Cerebellum (tissue), 4 donors: ENCODE measurements at places on chromosomes 6 and 20.
A peak's percentile ranks its signal among the peaks of the same experiment; 100 is the strongest.

GRCh38 chr6:159633196-159633595, 59.8 kb downstream of the SOD2 start:
- no peak for DNase-seq

DNA sequence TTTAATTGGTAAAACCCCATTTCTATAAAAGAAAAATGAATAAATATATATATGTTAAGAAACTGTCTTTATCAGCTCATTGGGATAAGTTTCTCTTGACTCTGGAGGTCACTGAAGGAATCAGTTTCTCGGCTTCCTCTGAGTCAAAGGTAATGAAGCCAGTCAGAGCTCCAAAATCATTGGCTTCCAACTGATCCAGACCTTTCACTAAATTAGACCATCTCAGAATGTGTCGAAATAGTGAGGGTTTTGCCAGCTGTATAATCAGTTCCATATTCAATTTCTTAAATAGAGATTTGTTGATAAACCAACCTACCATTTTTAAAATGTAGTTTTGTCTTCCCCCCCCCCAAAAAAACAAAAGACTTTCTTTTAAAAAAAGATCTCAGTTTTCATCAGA, 60.5 kb upstream of the SRSF6 start:
- DNase-seq: no peak

DNA sequence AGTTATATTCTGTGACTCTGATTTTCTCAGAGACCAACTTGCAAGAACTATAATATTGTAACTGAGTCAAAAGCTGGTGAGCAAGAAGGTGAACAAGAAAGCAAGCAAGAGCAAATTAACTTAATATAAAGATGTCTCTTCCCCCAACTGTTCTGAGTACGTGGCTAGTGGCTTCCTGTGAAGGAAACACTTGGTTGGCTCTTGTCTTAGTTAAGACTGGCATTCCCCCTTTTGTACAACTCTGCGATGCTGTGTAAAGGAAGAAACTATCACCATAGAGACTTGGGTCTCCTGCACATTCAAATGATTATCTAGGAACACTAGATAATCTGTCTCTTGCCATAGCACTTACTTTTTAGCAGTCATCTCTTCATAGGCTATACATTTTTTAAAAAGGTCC, 47.3 kb upstream of the TNFAIP3 start:
- DNase-seq: no peak

GRCh38 chr6:134205366-134205765, 112.5 kb downstream of the SGK1 start:
- no peak for DNase-seq

- DNase-seq: no peak
These were observed 124.8 kb upstream of the RIPOR2 start for GRCh38 chr6:25060522-25060921.

GRCh38 chr6:32952817-32953739, at the start of gene HLA-DMA:
Gene HLA-DMA, minus strand, starts transcription at chr6:32953097. Its CDS starts 61 bp downstream, at chr6:32953036.
- DNase-seq: peak; percentile 93

GRCh38 chr20:47751449-47751848, 33.8 kb downstream of the SULF2 start:
- no peak for DNase-seq

GRCh38 chr6:162463576-162463975, 264.0 kb downstream of the PRKN start:
- DNase-seq: no peak

- DNase-seq: no peak
These were observed 3.9 kb downstream of the SYNJ2 start for GRCh38 chr6:157985378-157986155.

GRCh38 chr20:9287826-9288225, 218.9 kb downstream of the PLCB4 start:
- DNase-seq: peak; percentile 77

DNA sequence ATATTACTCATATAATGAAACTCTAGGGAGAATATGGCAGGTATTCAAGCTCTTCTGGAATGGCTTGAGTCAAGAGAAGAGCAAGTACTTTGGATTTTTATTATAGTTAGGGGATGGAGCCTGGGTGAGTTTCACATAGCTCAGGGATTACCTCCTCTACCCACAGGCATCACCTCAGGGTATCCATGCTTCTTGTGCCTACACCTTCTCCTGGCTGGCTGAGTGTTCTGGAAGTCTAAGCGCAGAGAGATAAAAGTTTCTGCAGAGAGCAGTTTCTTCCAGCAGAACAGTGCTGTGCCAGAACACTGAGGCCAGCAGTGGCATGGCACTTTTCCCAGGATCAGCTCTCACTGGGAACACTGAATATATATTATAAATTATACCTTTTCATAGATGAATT, 199.7 kb upstream of the KCNQ5 start:
- DNase-seq: no peak

DNA sequence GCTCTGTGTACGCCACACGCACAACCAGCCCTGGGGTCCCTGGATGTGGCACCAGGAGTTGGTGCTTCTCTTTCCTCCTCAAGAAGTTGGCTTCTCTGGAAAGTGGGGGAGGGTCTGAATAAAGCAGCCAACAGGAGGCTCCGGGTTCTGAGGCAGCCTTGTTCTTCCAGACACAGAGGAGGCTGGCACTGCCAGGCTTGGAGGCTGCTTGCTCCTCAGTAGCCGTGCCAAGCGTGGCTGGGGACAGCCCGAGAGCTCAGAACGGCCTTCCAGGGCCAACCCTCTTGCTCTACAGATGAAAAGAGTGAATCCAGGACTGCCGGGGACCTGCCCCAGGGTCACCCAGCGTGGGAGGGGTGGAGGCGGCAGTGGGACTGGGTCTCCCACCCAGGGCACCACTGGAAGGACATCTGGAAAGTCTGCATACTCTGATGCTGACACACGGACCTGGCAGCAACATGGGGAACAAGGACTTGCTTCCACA, 70.4 kb downstream of the SLC22A23 start:
- peak; percentile 51 for DNase-seq

DNA sequence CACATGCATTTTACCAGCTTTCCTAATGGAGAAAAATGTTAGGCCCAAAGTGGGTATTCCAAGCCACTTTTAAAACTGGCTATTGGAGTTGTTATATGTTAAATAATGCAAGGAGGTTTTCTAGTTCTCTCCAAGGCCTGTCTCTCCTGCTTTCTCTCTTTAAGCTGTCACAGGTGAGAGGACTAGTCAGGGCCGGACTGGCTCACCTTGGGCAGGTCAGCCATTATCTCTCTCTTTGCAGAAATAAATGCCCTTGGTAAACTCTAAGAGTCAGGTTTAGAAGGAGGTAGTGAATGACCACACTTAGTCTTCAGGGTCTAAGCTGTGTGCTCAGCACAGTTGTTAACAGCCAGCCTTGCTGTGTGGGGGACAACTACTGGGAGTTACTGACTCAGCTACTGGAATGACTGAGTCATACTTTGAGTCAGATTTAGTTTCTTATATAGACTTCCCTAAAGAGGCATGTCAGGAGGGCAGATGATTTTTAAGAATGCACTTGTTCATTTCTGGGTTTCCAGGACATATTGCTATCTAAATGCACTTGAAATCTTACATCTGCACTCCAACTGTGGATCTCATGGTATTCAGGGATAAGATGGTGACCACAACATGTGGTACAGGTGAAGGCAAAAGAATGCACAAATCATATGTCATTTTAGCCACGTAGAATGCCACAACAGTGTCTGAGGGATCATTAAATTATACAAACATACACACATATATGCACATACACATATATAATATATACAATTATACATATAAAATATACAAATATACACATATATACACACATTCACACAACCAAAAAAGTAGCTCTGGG, 719.4 kb downstream of the EPM2A start:
- no peak for DNase-seq

DNA sequence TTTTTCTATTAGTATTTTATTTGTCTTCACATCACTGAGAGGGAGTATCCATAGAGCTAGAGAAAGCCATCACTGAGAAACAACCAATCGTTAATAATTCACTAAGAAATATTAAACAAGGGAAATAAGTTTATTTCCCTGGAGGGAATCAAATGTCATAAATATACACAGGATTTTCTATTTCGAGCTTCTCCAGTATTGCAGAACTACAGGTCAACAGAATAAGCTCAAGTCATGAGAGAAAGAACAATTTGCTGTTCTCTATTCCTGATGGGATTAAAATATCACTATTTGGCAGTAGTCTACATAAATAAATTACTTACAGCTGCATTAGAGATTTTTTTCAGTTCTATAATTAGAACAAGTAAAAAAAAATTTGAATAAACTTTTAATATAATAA, 2.2 kb upstream of the FAM162B start:
- no peak for DNase-seq

- DNase-seq: no peak
These were observed 40.9 kb upstream of the FAM83D start for GRCh38 chr20:38885357-38885756.

GRCh38 chr6:169398342-169399105, 144.9 kb upstream of the THBS2 start:
- no peak for DNase-seq

DNA sequence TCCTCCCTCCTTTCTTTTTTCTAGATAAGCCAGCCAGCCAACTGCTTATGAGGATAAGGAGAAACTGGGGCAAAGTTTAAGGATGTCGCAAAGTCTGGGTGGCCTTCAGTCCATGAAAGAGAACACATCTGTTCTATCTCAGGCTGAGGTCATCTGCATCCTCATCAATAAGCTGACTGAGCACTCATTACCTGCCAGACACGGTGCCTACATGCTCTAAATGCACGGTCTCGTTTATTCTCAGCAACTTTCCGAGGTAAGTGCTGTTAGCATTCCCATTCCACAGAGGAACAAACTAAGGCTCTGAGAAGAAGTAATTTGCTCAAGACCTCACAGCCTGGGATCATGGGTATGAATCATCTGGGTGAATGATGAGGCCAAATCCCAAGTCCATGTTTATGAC, 133.1 kb downstream of the BCAS1 start:
- no peak for DNase-seq

GRCh38 chr6:30418448-30418847, 70.9 kb upstream of the HLA-E start:
- DNase-seq: no peak

DNA sequence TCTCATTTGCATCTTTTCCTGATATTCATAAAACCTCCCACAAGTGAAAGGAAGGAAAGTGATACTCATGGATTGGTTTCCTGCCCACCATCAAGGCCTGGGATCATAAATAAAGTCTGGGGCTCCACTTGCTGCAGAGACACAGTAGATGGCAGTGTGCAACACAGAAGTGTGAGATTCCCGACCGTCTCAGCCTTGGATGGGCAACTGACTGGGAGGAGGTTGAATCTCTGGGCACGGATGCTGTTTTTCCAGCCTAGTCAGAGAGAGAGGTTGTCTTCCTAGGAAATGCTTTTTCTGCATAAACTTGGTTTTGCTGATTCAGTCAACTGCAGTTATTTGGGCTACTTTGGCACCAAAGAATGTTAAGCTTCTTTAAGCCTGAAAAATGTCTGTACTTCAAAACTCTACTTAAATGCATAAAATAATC, 9.9 kb upstream of the RFPL4B start:
- peak; percentile 31 for DNase-seq

DNA sequence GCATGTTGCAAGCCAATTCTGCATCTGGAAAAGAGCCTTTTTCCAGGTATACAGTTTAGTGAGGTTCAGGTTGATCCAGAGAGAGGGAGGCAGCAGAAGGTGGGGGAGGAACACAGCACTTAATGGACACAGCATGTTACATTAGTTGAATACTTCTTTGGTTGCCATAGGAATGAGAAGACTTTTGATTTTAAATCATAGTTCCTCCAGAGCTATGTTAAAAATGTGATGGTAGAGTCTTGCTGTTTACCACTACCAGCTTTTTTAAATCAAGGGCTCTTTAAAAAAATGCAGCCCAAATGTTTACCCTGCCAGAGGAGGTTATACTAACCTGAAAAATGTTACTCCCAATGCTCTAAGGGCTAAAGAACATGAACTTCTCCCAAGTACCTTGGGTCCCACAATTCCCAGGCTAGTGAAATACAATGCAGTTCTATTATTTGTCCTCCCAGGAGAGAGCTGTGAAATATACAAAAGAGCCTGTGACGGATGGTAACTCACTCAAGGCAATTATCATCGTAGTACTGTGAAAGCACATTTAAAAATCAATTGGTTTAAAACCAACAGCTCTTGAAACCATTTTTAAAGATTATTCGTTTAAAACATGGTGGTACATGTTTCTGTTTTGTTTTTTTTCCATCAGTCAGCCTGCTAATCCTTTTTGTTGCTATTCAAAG, 6.9 kb upstream of the PHACTR1 start:
- no peak for DNase-seq

DNA sequence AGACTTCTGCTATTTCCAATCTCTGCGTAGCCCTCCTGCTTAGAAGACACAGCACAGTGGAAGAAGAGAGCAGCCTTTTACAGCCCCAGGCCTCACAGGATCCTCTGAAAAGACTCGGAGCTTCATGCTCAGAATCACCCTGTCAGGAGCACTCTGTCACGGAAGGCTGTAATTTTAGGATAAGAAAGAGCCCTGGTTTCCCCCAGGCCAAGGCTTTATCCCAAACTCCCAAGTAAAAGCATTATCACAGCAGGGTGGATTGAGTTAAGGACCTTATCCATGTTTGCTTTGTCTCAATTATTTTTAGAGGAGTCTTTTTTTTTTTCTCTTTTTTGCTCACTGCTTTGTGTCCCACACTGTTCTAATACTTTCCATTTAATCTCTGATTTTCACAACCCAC, 39.2 kb downstream of the ANKS1A start:
- no peak for DNase-seq

DNA sequence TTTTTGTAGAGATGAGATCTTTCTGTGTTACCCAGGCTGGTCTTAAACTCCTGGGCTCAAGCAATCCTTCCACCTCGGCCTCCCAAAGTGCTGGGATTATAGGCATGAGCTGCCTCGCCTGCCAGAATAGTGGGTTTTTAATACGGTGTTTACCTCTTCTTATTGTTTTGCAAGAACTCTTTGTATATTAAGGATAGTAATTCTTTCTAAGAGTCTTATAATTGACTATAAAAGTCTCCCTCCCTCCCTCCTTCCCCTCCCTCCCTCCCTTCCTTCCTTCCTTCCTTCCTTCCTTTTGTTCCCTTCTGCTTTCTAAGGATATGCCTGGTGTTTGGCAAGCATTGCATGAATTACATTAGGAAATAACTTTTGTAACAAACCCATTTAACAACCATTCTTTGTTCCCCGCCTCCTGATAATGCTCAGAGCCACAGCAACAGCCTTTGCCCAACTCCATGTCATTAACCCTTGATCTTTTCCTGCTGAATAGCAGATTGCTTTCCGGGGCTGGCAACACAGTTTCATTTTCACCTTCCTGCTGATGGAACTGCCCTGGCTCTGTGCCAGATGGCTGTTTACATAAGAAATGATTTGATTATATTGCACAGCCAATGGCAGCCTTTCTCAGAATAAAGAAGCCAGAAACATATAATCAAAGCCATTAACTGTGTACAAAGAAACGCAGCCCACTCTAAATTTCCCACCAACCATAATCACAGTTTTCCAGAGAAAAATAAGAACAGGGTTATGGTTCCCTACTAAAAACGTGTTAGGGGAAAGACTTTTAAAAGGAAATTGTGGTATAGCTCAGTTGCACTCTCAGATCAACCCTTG, 143.7 kb upstream of the PTPN1 start:
- no peak for DNase-seq

DNA sequence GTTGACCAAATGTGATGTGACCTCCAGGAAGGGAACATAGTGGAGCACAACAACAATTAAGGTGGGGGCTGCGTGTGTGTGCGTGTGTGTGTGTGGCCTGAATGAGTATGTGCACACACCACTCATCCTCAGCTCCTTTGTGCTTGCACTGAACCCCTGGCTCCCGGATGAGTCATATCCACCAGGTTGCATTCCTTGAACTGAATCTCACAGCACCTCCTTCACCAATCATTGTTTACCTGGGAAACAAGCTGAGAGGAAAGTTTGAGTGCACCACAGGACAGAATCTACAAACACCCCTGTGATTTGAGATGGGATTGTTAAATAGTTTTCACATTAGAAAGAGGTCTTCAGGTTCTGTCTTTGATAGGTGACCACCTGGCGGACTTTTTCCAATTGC, 33.7 kb upstream of the GPR6 start:
- no peak for DNase-seq
